NCI-H748 treated with DMSO at 0.1 percent for 48 hours (cell line): ENCODE measurements at places on chromosomes 11 and 22.
A peak's percentile ranks its signal among the peaks of the same experiment; 100 is the strongest.

GRCh38 chr11:121648306-121648705, 195.5 kb upstream of the SORL1-AS1 start:
- no peak for DNase-seq

DNA sequence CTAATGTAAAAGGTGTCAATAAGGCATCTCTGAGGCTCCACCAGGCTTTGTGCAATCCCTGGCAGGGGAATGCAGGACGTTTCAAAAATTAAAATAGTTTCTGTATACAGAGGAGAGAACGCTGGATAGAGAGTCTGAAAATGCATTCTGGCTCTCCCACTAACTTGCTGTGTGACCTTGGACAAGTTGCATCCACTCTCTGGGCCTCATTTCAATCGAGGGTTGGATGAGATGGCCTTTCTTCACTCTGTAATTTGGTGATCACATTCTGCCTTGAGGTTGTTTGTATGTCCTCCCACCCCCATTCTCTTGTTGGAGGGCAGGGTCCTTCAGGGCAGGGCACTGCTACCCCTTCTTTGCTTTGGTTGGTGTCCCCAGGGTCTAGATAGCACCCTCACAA, 78.5 kb downstream of the CACNG2 start:
- no peak for DNase-seq

- no peak for DNase-seq
These were observed 22.0 kb downstream of the PIH1D2 start for GRCh38 chr11:112051768-112052167.

- DNase-seq, result no peak
These were observed 38.8 kb downstream of the GNB1L start for GRCh38 chr22:19815823-19816290.

DNA sequence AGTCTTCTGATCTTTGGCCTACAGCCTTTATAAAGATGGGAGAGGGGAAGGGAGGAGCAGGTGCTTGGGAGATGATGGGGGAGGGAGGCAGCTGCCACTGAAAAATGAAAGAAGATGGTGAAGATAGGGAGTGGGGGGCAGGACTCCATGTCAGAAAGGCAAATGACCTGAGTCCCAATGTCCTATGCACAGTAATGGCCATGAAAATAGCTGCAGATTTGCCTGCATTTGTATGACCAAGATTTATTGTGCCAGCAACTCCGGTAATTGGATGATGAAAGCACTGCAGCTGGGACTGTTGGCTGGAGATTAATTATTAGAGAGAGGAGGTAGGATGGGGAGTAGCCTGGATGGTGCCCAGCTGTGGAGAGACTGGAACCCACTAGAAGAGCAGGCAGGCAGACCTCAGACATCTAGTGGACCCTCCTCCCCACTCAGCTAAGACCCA, 36.1 kb downstream of the NEU3 start:
- DNase-seq, result no peak

- DNase-seq, result peak; percentile 18
These were observed 85.5 kb downstream of the ST3GAL4 start for GRCh38 chr11:126440792-126441514.

DNA sequence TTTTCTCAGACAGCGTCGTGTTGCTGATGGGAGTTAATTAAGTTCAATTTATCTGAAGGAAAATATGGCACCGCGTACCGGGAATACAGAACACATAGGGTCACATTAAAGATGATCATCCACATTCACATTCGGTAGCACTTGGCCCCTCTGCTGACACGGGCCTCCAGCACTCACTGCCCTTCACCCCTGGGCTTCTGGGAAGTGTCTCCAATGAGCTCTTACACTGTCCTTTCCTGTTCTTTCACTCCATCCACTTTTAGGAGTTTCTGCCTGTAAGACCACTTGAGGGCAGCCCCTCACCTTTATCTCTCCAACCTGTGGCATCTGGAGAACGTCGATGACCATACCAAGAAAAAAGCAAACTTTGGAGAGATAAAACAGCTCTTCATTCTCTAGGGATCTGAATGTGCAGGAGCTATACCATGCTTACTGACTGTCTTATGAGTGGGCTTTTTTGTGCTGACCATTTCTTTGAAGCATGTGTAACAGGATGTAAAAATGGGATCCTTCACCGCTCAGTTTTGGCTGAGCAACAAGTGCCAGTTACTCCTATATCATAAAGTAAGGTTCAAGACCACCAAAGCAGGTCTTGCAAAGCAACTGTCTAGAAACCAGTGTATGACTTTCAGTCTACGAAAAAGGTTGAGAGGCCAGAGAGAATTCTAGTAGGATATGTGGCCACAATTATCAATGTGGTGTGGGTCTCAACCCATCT, 1.1 kb upstream of the SERGEF start:
- DNase-seq, result peak; percentile 51
